ENCODE measurements at places on chromosomes 5 and 9. TPM values are rescaled to one million over a fixed set of nuclear protein-coding genes. Genes with fewer than 3 reads are reported as not detected.

ENTPD2 gene
- total RNA-seq: 9.3 TPM

DNA sequence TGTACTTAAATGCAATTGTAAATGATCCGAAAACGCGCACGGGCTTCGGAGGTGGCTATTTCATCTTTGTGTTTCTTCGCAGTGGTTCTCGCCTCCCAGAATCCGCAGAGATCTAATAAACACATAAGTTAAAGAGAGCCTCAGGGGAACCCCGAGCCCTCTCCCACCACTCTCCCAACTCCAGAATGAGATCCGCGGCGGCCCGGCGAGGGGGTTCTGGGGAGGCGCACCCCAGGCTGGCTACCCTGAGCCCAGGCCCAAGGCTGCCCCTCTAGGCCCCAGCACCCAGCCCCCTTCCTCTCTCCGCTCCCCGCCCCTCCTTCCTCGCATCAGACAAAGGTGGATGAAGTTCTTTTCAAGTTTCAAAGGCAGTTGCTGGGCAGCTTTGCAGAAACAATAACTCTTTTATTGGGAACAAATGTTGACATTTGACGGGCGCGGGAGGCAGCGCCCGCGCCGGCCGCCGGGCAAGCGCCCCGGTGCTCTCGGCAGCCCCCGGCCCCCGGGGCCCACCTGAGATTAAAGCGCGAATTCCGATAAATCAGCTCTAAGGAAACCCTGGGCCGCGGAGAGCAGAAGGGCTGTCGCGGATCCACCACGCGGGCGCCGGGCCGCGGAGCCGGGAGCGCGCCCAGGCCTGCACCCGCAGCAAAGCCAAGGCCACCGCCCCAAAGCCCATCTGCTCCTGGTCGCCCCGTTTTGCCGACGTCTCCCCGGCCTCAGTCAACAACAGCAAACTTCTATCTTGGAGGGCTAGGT, 8.4 kb downstream of the IRX2 start:
- no peak overlapping the region for H3K4me3 ChIP-seq
- peaks cover 70% of the 10 kb centered on the region for H3K27me3 ChIP-seq
- no peaks in the 10 kb centered on the region for H3K4me1 ChIP-seq
- H3K36me3 ChIP-seq: no peaks in the 10 kb centered on the region
- DNase-seq: no peak
- H3K27ac ChIP-seq: no peak overlapping the region

DNA sequence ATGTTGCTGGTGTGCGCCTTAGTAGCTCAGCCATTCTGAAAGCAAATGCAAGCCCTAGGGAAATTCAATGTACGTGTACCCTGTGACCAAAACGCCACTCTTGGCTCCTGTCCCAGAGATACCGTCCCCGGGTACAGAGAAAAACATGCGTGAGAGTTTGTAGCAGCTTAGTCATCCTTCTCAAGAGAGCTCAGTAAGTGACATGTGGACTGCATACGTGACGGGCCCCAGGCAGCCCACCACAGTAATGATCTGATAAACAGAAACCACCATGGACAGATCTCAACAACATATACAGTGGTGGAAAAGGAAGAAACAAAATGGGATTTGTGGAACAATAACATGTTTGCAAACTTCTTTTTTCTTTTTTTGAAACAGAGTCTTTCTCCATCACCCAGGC, 45.1 kb downstream of the S1PR3 start:
- no peaks in the 10 kb centered on the region for H3K27me3 ChIP-seq
- H3K4me3 ChIP-seq: no peak overlapping the region
- no peak overlapping the region for H3K27ac ChIP-seq

DNA sequence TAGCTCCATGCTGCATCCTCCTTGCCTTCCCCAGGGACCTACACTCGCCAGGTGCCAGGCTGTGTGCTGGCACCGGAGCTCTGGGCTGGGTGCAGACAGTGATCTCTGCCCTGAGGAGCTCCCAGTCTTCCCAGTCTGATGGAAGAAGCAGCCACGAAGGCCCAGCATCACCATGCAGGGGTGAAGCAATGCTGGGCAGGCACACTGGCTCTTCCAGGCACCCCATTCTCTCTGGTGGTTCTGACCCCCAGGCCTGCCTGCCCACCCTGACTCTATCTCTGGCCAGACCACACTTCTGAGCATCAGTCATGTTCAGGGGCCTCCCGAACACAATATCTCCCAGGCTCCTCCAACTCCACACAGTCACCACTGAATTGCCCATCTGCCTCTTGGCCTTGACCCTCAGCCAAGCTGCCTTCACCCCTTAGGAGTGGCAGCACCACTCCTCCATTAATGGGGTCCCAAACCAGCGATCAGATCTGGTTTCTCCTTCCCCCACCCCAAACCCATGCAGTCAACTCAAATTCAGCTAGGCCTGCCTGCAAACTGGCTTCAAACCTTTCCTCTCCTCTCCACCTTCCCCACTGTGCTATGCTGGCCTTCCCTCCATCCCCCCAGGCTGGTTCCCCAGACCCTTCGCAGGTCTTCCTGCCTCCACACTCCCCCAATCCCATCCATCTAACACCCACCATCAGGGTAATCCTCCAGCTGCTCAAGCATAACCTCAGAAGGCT, 102.7 kb upstream of the MVB12B start:
- peaks cover 6% of the 10 kb centered on the region for H3K27me3 ChIP-seq
- H3K36me3 ChIP-seq: no peaks in the 10 kb centered on the region
- no peak overlapping the region for H3K4me3 ChIP-seq
- no peak overlapping the region for H3K27ac ChIP-seq
- DNase-seq: no peak

- no peaks in the 10 kb centered on the region for H3K4me1 ChIP-seq
- no peaks in the 10 kb centered on the region for H3K36me3 ChIP-seq
- H3K27ac ChIP-seq: no peak overlapping the region
- no peaks in the 10 kb centered on the region for H3K27me3 ChIP-seq
- no peak overlapping the region for H3K4me3 ChIP-seq
Measured at GRCh38 chr9:3433754-3434153, 92.0 kb downstream of the RFX3 start.

DNA sequence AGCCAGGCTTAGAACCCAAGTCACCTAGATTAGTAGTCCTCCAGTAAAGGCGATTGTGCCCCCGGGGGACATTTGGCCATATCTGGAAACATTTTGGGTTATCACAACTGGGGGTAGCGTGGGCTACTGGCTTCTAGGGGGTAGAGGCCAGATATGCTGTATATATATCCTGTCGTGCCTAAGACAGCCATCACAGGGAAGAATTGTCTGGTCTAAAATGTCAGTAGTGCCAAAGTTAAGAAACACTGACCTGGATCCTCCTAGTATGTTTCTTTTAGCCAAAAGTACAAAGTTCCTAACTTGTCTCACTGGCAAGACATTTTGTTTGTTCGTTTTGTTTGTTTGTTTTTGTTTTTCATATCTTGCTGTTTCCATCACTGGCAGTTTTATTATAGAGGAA, 13.8 kb downstream of the RABEPK start:
- H3K36me3 ChIP-seq: peaks cover 2% of the 10 kb centered on the region
- no peaks in the 10 kb centered on the region for H3K4me1 ChIP-seq
- H3K27me3 ChIP-seq: no peaks in the 10 kb centered on the region
- H3K4me3 ChIP-seq: no peak overlapping the region
- H3K27ac ChIP-seq: no peak overlapping the region
- DNase-seq: no peak

DNA sequence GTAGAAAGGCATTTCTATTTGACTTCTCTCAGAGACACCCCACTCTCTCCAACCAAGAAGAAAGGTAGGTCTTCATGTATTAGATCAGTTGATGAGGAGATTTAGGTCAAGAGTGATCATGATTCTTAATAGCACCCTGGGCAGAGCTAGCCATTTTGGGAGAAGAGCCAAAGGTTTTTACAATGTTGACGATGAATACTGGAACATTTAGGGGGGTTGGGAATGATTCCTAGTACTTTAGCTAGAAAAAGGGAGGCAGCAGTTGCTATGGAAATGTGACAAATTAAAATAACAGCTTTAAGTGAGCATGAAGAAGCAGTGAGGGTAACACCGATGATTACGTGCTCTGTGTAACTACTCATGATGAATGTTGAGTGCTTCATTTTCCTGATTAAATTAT, 9.5 kb upstream of the RPS23 start:
- H3K36me3 ChIP-seq: no peaks in the 10 kb centered on the region
- no peak for DNase-seq
- H3K27ac ChIP-seq: no peak overlapping the region
- no peaks in the 10 kb centered on the region for H3K4me1 ChIP-seq
- no peaks in the 10 kb centered on the region for H3K27me3 ChIP-seq

FGD3 gene
- total RNA-seq: 12.1 TPM

GRCh38 chr5:133365738-133366137, 246.6 kb downstream of the FSTL4 start:
- H3K27me3 ChIP-seq: no peaks in the 10 kb centered on the region
- H3K4me1 ChIP-seq: peaks cover 10% of the 10 kb centered on the region
- no peak overlapping the region for H3K27ac ChIP-seq

DNA sequence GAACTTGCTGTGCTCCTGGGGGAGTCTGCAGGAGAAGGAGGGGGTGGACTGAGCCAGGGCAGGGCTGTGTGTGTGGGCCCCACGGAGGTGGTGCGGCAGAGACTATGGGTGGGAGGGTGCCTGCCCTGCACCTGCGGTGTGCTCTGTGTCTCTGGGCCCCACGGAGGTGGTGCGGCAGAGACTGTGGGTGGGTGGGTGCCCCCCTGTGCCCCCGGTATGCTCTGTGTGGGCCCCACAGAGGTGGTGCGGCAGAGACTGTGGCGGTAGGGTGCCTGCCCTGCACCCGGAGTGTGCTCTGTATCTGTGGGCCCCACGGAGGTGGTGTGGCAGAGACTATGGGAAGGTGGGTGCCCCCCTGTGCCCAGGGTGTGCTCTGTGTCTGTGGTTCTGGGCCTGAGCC, 103.7 kb downstream of the EHMT1 start:
- H3K36me3 ChIP-seq: peaks cover 14% of the 10 kb centered on the region
- no peak overlapping the region for H3K4me3 ChIP-seq
- DNase-seq: no peak
- H3K4me1 ChIP-seq: no peaks in the 10 kb centered on the region
- H3K27ac ChIP-seq: no peak overlapping the region

DNA sequence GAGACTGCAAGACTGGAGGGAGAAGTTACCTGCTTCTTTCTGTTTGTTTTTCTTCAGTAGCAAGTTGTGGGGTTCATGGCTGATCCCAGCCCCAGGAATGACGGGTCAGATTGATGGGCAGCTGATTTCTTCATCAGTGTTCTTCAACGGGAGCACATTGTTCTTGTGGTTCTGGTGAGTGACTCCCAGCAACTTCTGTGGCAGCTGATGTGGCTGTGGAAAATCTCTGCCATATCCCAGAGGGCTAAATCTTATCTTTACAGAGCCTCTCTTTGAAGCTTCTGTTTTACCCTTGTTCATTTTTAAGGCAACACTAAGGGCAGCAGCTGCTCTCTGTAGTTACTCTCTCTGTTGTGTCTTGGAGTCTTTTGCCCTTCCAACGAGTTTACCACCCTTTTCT, 710.3 kb downstream of the PRELID2 start:
- H3K36me3 ChIP-seq: no peaks in the 10 kb centered on the region
- no peaks in the 10 kb centered on the region for H3K27me3 ChIP-seq
- no peak overlapping the region for H3K27ac ChIP-seq
- no peaks in the 10 kb centered on the region for H3K4me1 ChIP-seq

GRCh38 chr9:37676411-37676830, 25.7 kb downstream of the FRMPD1 start:
- no peaks in the 10 kb centered on the region for H3K4me1 ChIP-seq
- H3K27ac ChIP-seq: no peak overlapping the region
- DNase-seq: no peak
- no peaks in the 10 kb centered on the region for H3K27me3 ChIP-seq
- H3K4me3 ChIP-seq: no peak overlapping the region
- H3K36me3 ChIP-seq: no peaks in the 10 kb centered on the region

TIMD4 gene
- total RNA-seq: 8.0 TPM

ADCY2 gene
- 2.2 TPM for total RNA-seq

DOCK8 gene
- 46.5 TPM for total RNA-seq

SEMA6A gene
- total RNA-seq: 51.6 TPM

DNA sequence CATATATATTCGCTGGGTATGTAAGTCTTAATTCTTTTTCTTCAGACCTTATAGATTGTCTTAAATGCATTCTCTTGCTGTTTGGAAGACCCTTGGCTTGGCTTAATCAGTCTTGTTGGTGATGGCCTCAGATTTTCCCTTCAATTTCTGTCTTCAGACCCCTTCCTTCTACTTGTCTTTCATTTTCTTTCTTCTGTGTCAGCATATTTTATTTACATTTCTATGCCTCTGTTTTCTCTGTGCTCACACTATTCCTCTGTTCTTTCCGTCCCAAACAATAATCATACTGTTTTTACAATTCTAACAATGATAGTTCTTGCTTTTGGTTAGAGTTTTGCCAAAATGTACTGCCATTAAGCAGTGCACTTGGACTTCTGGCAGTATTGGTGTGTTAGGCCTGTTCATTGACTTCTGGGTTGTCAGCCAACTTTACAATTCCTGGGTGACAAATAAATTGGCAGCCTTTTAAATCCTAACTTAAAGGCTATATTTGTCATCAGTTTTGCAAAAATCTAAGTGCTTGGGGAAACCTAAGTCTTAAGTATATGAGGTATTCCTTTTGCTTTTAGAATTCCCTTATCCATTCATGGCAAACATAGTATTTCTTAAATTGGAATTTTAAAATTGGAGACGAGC, 8.0 kb downstream of the SRFBP1 start:
- H3K36me3 ChIP-seq: no peaks in the 10 kb centered on the region
- no peak for DNase-seq
- no peak overlapping the region for H3K27ac ChIP-seq
- no peaks in the 10 kb centered on the region for H3K27me3 ChIP-seq

GRCh38 chr5:2598503-2598902, 153.0 kb downstream of the IRX2 start:
- peaks cover 3% of the 10 kb centered on the region for H3K27me3 ChIP-seq
- DNase-seq: no peak
- no peak overlapping the region for H3K27ac ChIP-seq
- H3K4me1 ChIP-seq: no peaks in the 10 kb centered on the region

IL12B gene
- total RNA-seq: not detected
